ENCODE measurements at places on chromosomes 2 and 18.

DNA sequence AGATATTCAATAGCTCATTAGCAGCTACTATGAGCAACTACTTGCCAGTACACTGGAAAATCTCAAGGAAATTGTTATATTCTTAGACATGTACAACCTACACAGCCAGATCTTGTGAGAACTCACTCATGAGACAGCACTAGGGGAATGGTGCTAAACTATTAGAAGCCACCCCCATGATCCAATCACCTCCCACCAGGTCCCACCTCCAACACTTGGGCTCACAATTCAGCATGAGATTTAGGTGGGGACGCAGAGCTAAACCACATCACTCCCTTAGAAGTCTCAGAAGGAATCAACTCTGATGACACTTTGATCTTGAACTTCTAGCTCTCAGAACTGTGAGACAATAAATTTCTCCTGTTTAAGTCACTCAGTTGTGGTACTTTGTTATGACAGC is 418.3 kb upstream of the SPHKAP start:
- no peak for DNase-seq

- no peak for DNase-seq
Measured at GRCh38 chr18:77111449-77111848, 21.1 kb downstream of the MBP start.

DNA sequence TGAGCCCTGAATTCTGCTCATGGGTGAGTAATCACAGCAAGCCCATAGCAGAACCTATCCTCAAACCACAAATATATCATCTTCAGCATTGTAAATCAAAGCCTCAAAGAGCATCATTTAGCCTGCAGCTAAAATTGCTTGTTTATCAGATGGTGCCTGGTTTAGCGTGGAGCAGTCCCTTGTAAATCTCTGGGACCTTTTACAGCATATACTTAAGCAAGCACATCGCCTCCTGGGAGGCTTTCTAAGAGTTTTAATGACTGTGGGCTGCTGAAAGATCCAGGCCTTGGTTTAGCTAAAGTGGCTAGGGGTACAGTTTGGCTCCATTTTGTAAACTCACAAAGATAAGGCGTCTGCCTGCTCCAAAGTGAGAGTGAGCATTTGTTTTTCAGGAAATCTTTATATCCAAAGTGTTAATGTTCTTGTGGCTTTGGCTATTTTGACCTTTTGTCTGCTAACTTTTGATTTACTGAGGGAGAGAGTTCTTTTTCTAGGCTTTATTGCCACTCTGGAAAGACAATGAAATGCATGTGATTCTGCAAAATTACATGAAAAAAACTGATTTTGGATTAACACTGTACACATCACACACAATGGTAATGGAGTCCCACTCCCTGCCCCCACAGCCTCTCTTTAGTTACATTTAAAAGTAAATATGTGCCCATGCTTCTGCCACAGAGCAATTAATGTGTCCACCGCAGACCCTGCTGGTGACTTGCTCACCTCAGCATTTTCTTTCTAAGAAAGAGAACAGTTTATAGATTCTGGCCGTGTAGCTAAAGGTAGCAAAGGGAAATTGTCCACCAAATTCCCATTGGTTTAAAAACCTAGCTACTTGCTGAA is 194.8 kb downstream of the LNPK start:
- no peak for DNase-seq

DNA sequence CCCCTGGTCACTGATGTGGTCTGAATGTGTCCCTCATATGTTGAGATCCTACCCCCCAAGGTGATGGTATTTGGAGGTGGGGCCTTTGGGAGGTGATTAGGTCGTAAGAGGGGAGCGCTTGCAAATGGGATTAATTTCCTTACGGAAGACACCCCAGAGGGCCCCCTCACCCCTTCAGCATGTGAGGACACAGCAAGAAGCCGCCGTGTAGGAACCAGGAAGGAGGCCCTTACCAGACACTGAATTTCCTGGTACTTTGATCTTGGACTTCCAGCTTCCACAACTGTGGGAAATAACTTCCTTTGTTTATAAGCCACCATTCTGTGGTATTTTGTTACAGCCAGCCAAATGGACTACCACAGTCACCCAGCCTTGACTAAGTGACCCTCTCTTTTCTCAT is 35.9 kb downstream of the NCK2 start:
- no peak for DNase-seq

DNA sequence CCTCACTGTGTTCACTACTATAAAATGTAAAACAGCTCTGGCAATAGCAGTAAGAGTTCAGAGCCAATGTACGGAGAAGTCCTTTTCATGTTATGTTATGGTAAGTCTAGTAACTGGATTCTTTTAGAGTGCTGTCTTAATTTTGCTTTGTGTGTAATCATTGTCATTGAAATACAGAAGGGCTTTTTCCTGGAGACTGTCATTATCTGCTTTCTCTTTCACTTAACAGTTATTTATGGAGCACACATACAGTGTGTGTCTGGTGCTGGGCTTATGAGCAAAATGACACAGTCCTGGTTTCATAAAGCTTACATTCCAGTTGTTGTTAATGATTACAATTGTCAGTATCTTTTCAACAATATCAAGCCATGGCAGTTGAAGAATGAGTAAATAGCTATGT is 95.5 kb downstream of the CCDC102B start:
- no peak for DNase-seq

- no peak for DNase-seq
Measured at GRCh38 chr2:20578895-20579825, 71.7 kb downstream of the HS1BP3 start.

- DNase-seq: no peak
Measured at GRCh38 chr18:23971666-23972230, 42.8 kb upstream of the TTC39C start.

GRCh38 chr18:6576718-6577375 is 152.7 kb upstream of the ARHGAP28 start:
- no peak for DNase-seq

- no peak for DNase-seq
Measured at GRCh38 chr2:207764096-207764630, 5.5 kb downstream of the FZD5 start.

DNA sequence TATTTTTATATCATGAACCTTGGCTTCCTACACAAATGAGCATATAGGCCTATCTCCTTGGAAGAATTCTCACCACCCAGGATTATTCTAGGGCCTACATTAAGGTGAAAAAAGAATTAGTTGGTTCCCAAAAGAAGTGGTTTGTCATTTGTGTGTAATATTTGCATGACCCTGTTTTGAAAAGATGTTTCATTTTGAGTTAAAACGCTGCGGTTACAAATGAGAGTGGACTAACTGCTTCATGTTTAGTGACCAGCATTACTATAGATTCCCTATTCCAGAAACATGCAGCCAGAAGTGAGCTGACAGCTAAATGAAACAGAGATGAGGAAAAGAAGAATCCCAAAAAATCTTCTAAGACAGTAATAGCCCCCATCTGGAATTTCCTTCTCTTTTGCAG is 44.1 kb upstream of the TMEM178A start:
- DNase-seq: no peak

DNA sequence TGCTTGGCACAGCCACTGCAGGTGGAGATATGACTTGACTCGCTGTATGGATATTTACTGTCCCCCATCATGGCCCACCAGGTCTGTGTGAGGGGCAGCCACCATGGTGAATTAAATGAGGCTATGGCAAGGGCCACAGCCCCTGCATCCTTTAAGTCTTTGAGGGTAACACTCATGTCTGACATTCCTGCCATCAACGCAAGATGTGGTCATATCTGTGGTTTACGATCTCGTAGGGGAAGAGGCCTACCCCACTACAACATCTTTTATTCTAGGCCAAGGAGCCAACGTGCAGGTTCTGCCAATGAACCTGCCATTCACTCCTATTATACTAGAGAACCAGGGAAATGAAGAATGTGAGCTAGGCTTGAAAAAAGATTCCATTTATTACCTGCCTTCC is 381.6 kb upstream of the ID2 start:
- DNase-seq: no peak

- no peak for DNase-seq
Measured at GRCh38 chr2:240603846-240604245, 17.3 kb downstream of the CAPN10 start.

DNA sequence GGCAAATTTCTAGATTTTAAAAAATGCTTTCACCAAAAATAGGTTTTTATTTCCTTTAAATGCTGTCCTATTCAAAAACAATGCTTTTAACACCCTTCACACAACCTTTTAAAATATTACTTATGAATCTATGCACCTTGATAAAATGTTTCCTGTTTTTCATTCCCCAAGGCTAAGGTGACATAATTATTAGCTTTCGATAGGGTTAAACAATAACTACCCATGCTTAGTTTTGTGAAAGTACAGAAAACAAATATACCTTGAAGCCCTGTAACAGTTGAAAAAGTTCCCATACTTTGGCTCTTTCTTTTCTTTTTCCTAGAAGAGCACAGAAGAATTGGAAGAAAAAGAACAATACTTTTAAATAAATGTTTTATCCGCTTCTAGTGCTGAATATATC is 54.9 kb upstream of the ITPRID2 start:
- DNase-seq: no peak

DNA sequence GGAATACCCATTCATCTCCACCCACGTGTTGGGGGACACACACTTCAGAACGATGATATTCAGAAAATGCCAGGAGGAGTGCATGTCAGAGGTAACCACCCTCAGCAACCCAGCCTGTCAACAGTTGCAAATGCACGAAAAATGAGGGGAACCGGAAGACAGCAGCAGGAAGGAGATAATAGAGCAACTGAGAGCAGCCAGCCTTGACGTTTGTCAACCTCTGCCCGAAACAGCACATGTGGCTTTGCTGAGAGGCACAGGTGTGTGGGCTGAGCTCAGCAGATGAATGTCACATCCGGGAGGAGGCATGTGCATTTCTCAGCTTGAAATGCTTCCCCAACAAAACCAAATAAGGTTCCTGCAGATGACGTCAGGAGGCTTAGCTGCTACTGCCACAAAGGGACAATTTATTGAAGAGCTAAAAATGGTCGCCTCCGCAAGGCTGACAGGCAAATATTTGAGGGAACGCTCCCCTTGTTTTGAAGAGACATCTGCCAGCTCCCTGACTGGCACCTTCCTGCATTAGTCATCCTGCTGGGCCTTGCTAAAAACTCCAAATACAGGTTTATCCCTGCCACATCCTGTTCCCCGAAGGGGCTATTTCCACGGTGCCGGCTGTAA is 419.0 kb downstream of the NBAS start:
- no peak for DNase-seq

- DNase-seq: no peak
Measured at GRCh38 chr18:76673281-76674185, 148.8 kb upstream of the ZNF236 start.

DNA sequence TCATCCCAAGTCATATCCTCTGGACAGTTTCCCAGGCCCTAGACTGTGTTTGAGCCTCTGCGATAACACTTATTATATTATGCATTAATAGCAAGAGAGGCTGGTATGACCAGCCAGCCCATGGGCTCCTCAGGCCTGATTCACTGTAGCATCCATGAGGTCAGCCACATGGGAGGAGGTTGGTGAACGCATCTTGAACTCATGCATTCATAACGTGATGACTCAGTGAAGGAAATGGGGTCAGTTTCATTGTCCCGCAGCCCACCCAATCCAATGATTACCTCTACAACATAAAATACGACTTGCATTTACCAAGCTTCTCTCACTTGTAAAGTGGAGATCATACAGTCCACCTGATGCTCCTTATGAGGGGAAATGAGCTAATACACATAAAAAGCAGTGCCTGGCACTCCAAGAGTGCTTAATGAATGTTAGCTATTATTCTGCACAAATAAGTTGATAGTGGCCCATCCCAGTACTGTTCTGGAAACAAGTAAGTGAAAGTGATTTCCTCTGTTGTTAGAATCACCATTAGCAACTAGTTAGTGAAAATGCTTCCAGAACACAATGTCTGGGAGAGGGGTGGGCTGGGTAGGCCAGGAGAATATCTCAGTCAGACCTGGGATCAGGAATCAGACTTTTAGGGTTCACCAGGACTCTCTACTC is 46.1 kb upstream of the CELF4 start:
- DNase-seq: no peak

- no peak for DNase-seq
Measured at GRCh38 chr2:97741251-97741650, 27.9 kb downstream of the ZAP70 start.

DNA sequence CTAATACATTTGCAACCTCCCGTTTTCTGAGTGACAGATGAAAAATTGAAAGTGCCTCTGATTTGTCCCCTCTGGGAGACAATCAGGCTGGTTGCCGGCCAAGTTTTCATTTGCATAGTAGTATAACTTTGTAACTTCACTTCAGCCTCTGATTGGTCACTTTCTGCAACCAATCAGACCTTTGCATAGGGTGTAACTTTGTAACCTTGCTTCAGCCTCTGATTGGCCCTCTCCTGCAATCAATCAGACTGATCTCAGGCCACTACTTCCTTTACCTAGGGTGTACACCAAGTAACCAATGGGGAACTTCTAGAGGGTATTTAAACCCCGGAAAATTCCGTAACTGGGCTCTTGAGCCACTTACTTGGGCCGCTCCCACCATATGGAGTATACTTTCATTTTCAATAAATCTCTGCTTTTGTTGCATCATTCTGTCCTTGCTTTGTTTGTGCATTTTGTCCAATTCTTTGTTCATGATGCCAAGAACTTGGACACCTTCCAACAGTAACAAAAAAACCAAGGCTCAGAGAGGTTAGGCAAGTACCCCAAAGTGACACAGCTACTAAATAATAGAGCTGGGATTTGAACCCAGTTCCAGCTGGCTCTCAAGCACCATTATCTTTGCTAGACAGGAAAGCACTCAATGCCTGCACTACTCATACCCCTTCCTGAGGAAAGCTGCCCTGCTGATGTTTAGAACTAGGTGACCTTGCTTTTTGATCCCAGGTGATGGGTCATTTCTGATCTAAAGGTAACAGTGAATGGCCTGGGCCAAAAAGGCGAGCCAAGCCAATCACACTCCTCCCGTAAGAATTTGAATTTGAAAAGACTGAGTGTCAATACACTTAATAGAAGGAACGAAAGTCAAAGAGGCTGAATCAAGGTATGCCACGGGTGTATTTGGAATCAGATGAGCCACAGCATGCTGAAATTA is 10.9 kb upstream of the MYOM1 start:
- no peak for DNase-seq

GRCh38 chr2:238899386-238899785 is 51.5 kb downstream of the TWIST2 start:
- DNase-seq: no peak

DNA sequence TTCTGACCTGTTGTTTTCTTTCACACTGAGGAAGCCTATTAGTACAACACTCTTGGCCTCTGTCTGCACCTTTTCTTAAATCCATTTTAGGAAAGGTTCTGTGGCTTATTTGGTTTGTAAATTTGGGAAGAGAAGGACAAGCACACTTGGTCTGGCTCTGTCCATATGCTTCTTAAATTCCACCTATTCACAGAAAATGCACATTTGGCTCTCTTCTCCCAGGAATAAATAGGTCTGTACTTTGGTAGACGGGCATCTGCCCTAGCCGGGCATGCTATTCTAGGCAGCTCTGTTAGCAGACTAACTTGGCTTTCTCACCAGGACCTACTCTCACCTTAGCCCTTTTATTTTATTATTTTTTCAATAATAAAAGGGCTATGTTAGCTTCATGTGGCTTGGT is 1211.8 kb upstream of the SLC39A10 start:
- no peak for DNase-seq

GRCh38 chr18:10239991-10240634 is 214.3 kb upstream of the APCDD1 start:
- DNase-seq: no peak

GRCh38 chr2:104863146-104863467 is 9.2 kb downstream of the POU3F3 start:
- DNase-seq: no peak
